ENCODE measurements at places on chromosomes 5 and 9.

GRCh38 chr9:94270009-94270408, 10.9 kb downstream of the ZNF169 start:
- no peak for DNase-seq

DNA sequence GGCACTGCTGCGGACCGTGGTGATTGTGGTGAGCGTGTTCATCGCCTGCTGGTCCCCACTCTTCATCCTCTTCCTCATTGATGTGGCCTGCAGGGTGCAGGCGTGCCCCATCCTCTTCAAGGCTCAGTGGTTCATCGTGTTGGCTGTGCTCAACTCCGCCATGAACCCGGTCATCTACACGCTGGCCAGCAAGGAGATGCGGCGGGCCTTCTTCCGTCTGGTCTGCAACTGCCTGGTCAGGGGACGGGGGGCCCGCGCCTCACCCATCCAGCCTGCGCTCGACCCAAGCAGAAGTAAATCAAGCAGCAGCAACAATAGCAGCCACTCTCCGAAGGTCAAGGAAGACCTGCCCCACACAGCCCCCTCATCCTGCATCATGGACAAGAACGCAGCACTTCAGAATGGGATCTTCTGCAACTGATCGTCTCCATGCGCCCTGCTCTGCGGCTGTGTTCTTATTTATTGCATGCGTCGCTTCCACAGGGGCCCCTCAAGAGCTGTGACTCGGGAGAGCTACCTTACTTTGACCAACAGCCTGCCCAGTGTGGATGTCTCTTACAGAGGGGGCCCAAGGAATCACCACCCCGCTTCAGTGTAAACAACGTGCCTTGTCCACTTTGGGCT, 10.8 kb downstream of the S1PR3 start:
- DNase-seq: no peak

DNA sequence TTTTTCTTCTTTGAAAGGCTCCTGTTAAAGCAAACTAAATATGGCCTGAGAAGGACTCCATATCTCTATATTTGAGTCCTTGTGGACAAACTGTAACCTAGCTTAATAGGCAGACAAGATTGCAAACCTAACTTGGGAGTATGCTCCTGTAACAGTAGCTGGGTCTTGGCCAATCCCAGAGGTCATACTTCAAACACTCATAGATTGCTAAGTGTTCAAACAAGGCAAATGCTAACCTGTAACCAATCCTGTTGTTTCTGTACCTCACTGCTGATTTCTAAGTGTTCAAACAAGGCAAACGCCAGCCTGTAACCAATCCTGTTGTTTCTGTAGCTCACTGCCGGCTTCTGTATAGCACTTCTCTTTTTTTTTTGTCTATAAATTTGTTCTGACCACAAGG, 50.6 kb upstream of the CLK4 start:
- no peak for DNase-seq

GRCh38 chr9:134441227-134442084, 115.2 kb downstream of the RXRA start:
- DNase-seq: no peak

DNA sequence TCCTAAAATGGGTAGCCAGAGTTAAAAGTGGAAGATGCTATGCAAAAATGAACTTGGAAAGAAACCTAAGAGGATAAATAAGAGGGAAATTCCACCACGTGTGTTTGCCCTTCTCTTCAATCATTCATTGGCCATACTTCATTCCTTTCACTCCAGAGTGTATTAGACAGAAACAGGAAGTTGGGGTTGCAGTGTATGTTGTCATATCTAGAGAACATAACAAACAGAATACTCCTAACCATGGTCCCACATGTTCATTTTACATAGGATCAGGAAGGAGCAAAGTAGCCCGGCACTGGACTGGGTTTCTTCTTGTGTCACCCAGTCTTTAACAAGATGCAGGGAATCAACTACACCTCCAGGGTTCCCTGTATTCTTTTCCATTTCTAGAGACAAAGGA, 7.6 kb upstream of the GPBP1 start:
- no peak for DNase-seq

DNA sequence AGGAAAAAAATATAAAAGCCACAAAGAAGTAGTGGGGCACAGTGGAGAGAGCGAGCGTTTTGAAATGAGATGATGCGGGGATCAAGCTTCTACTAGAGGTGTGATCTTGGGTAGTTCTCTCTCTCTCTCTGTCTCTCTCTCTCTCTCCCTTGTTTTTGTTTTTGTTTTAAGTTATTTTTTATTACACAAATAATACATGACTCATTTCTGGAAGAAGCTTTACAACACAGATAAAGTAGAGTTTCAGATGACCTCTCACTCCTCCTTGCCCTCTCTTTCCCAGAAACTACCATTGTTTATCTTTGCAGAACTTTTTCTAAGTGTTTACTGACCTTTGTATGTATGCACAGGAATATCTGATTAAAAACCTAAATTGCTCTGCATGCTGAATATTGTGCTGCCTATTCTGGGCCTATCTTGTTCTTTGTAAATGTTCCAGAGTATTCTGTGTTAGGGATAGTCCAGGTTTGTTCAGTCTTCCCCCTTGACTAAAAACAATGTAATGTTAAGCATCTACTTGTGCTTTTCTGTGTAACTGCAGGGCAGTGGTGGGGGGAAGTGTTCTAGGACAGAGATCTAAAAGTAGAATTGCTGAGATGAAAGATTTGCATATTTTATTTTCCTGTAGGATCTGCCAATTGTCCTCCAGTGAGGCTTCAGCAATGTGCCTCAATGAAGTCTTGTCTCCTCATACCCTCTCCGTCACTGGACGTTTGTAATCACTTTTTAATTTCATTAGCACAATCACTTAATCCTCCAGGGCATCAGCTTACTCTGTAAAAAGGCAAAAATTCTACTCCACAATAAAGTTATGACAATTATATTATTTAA, 52.0 kb downstream of the FYB1 start:
- DNase-seq: peak; percentile 43

DNA sequence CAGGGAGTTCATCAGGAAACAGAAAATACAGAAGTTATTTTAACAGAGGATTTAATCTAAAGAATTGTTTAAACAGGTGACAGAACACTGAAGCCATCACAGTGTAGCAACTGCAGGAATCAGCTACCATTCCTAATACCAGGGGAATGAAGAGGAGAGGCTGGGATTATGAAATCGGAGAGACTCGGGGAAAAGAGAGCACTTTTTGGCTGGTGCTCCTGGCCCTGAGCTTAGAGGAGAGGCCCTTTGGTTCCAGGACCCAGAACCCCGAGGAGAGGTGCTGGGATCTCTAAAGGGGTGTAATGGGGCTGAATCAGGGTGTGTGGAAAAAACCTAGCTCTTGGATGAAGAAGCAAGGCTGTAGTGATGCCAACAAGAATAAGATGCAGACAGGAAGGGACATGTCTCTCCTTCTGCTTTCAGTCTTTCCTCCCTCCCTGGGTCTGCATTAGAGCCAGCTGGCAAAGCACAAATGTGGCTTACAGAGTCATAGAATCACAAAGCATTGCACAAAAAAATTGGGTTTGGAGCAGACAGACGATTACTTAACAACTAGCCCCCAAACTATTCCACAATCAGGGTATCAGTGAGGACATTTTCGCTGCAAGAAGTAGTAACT, 11.6 kb upstream of the SFXN1 start:
- DNase-seq: no peak

- DNase-seq: no peak
These were observed 1.2 kb downstream of the MTAP start for GRCh38 chr9:21803649-21804048.

GRCh38 chr9:137048655-137049543, 2.9 kb upstream of the NPDC1 start:
- DNase-seq: no peak

DNA sequence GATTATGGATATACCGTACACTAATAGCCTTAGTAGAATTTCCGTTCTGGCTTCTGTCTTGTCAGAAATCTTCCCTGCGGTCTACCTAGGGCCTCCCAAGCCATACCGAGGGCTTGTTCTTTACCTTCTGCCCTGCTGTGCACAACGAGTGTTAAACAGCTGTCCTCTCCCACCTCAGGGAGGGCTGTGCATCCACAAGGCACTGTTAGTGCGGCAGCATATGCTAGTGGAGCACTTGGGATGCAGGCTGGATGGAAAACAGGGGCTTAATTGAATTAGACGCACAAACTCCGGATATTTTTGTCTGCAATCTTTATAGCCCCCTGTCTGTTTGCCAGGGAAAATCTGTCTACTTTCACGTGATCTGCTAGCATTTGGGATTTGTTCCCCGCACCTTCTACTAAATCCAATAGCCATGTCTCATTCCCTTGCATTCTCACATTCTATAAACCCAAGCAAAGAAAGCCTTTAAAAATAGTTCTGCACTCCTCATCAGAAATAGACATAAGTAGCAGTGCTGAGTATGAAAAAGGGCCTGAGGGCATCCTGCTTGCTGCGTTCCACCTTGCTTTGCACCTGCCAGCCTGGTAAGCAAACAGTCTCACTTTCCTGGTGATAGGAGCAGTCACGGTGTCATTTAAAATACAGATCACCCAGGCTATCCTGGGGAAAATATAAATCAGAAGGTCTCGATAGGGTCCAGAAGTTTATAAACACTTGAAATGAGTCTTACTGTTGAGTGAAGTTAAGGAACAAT, 382.6 kb downstream of the RASEF start:
- DNase-seq: no peak

GRCh38 chr9:94824913-94825610, 98.6 kb downstream of the AOPEP start:
- no peak for DNase-seq

GRCh38 chr9:111900858-111901612, 4.4 kb downstream of the UGCG start:
- no peak for DNase-seq

- no peak for DNase-seq
These were observed 192.0 kb downstream of the IRX1 start for GRCh38 chr5:3787604-3788003.

GRCh38 chr9:125966466-125966865, 219.3 kb downstream of the PBX3 start:
- DNase-seq: no peak

- DNase-seq: no peak
These were observed 32.4 kb downstream of the NNT start for GRCh38 chr5:43635374-43635773.

DNA sequence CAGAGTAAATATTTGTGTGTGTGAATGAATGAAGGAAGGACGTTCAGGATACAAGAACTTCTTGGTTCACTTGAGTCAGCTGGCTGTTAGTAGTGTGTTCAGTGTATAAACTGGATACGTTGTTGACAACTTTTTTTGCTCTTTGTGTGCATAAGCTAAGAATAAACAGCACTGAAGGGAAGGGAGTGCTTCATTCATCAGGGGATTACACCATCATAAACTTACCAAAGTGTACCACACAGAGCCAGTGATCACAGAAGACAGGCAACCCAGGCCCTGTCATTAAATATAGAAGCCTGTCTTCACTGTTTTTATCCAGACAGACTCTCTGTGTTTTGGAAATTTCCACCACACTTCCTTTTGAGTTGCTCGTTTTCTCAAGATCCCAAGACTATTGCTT, 55.5 kb upstream of the MEF2C start:
- DNase-seq: no peak

DNA sequence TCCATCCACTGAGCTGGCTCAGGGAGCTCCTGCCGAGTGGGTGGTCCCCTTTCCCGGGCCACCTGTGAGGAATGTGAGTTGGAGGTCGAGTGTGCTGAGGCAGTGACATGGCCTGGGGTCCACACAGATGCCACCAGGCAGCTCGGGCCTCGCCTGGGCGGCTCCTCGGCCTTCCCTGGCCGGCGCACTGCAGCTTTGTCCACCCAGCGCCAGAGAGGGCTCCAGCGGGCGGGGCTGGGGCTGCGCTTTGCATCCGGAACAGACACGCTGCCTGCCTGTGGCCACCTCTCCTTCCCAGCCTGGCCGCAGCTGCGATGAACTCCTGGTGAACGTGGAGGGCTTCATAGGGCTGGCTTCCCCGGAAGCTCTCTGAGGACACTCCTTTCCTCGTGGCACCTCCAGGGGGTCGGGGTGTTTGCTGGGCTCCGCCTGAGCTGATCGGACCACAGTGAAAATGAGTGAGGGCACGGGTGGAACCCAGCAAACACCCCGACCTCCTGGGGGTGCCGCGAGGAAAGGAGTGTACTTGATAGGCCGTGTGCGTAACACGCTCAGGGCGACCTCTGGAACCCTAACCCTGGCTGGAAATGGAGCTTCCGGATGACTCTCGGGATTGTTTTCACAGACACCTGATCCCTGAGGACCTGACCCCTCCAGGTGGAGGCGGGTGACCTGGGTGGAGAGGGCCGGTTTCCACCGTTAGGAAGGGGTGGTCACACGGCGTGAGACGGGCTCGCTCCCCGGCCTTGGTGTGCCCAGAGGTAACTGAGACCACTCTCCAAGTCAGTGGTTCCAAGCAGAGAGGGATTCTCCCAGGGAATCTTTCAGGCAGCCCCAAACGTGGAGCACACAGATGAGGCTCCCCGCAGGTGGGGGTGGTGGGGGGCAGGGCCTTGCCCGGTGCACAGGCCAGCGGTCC, 31.8 kb upstream of the RXRA start:
- DNase-seq: no peak

- DNase-seq: no peak
These were observed 84.3 kb downstream of the SLF1 start for GRCh38 chr5:94702729-94703128.

DNA sequence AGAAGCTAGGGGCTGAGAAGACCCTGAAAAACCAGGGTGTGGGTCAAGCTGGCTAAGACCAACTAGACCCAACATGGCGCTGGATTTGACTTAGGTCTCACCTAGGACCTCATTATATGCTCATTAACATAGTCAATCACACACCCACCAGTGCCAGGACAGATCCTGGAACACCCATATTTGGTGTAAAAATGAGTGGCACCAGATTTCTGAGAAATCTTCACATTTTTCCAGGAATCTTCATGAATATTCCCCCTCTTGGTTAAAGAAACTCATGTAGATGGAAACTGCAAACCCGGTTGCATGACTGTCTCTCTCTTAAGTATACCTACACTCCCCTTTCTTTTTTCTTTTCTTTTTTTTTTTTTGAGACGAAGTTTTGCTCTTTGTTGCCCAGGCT, 17.9 kb upstream of the RAB14 start:
- DNase-seq: no peak

GRCh38 chr5:37701868-37702267, 138.0 kb downstream of the GDNF start:
- DNase-seq: no peak

GRCh38 chr5:68891718-68892117, 202.1 kb upstream of the SLC30A5 start:
- DNase-seq: no peak
